Heart left ventricle (tissue), 16 donors: ENCODE measurements at places on chromosomes 12 and 14. TPM values are rescaled to one million over a fixed set of nuclear protein-coding genes. Genes with fewer than 3 reads are reported as not detected.

GRCh38 chr14:71231521-71232393 is 324.5 kb downstream of the PCNX1 start:
- H3K4me1 ChIP-seq = peaks cover 13% of the 10 kb centered on the region
- DNase-seq = no peak
- no peak overlapping the region for H3K4me3 ChIP-seq

DNA sequence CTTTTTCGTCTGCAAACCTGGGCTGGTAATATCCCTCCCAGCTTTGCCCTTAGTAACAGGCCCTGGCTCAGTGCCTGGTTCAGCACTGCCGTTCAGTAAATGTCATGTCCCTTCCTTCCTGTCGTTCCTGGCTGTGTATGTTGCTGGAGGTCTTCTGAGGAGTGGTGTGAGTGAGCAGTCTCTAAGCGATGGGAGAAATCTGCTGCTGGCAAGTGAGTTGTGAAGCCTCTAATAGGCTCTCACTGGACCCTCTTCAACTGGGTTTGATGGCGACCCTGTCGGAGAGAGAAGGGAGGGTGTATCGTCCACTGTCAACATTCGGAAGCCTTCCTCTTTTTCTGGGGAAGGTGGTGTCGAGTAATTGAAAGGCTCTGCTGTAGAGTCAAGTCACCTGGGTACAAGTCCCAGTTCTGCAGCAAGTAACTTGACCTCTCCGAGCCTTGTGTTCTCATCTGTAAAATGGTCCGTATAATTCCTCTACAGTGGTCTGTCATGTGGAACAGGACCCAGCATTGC is 62.8 kb downstream of the HRK start:
- no peak for DNase-seq
- no peaks in the 10 kb centered on the region for H3K36me3 ChIP-seq
- no peaks in the 10 kb centered on the region for H3K27me3 ChIP-seq
- H3K4me1 ChIP-seq = peaks cover 14% of the 10 kb centered on the region
- peak overlapping the region; percentile 98 for H3K27ac ChIP-seq

DNA sequence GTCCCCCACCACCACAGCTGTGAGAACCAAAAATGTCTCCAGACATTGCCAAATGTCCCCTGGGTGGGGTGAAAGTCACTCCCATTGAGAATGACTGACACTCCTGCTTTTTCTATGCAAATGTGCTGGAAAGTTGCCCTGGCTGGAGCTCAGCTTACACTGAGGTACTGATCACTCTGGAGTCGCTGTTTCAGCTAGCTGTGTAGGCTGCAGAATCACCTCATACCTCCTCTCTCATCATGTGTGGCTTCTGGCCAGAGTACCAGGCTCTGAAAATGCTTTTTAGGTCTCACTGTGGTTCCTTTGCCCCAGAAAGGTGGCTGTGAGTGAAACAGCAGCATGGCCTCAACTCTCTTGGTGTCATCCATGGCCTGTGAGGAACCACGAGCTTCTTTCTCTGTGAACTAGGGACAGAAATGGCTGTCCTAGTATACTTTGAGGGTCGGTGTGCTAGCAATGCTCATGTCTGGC is 414.4 kb downstream of the DPF3 start:
- peaks cover 9% of the 10 kb centered on the region for H3K4me1 ChIP-seq
- no peak for DNase-seq
- no peak overlapping the region for H3K27ac ChIP-seq
- H3K36me3 ChIP-seq = no peaks in the 10 kb centered on the region
- H3K4me3 ChIP-seq = no peak overlapping the region
- no peaks in the 10 kb centered on the region for H3K27me3 ChIP-seq

- no peak overlapping the region for H3K4me3 ChIP-seq
- no peaks in the 10 kb centered on the region for H3K36me3 ChIP-seq
- no peaks in the 10 kb centered on the region for H3K27me3 ChIP-seq
- no peaks in the 10 kb centered on the region for H3K4me1 ChIP-seq
Observed at GRCh38 chr14:39446131-39446744, 14.0 kb upstream of the FBXO33 start.

GRCh38 chr12:105167346-105167745 is 59.8 kb downstream of the WASHC4 start:
- H3K27me3 ChIP-seq = no peaks in the 10 kb centered on the region
- H3K27ac ChIP-seq = no peak overlapping the region
- H3K36me3 ChIP-seq = peaks cover 100% of the 10 kb centered on the region
- no peaks in the 10 kb centered on the region for H3K4me1 ChIP-seq
- no peak overlapping the region for H3K4me3 ChIP-seq

DNA sequence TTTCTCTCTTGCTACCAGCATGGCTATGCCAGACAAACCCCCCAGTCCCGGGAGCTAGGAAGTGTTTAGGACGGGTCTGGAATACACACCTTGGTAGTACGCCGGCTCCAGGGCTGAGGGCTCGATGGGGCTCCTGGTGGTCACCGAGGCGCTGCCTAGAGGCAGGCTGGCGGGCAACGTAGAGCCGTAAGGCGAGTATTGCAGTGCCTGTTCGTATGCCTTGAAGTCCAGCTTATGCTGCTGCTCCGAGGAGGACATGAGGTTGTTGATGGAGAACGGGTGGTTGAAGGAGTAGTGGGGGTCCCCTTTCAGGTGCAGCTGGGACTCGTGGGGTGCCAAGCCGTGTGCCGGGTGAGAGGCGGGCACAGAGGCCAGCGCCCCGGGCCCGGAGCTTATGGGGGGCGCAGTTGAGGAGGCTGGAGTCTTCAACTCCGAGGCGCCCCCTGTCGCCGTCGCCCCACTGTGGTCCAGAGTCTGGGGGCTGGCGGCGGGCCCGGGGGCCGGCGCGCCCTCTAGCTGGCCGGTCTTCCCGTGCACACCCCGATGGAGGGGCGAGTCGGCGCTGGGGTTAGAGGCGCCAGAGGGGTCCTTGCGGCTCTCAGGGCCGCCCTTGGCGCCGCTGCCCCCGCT is 3.6 kb downstream of the FOXA1 start:
- H3K4me1 ChIP-seq = peaks cover 19% of the 10 kb centered on the region
- no peak for DNase-seq
- no peaks in the 10 kb centered on the region for H3K36me3 ChIP-seq
- H3K27me3 ChIP-seq = peaks cover 95% of the 10 kb centered on the region
- H3K27ac ChIP-seq = no peak overlapping the region

DNA sequence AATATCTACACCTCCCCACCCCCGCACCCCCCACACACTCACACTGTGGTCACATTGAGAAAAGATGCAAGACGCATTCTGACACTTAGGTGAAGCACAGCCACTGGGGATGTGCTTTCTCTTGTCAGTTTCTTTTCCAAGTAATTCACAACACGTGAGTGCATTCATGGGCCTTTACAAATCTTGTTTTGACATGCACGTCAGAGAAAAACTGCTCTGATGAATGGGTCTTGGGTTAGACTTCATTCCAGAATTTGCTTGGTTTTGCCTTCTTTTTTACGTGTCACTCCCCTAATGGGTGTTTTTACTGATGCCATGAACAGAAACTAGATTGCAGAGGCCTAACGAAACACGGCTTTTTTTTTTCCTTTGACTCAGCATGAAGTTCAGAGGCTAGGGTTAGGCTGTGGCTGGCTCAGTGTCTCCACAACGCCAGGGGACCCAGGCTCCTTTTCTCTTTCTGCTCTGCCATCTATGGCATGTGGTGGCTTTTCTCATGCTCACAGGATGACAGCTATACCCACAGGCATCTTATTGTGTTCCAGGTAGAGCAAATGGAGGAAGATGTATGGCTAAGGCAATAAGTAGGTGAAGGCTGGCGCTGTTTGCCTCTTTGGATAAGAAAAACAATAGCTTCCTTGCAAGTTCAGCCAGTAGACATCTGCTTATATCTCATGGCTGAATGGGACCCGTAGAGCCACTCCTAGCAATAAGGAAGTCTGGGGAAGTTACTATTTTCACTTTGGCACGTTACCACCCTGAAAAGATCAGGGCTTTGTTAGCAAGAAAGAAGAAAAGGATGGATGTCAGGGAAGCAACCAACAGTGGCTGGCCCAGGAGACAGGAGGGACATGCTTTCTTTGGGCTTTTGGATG is 253.3 kb downstream of the SLC15A4 start:
- H3K36me3 ChIP-seq = no peaks in the 10 kb centered on the region
- H3K4me1 ChIP-seq = no peaks in the 10 kb centered on the region
- no peak overlapping the region for H3K4me3 ChIP-seq
- no peak for DNase-seq

GALNT6 gene
- total RNA-seq = 3.0 TPM

C1RL gene
- total RNA-seq = 6.3 TPM

AHNAK2 gene
- total RNA-seq = 1.5 TPM
